Fibroblast of the aortic adventitia (primary cell): ENCODE measurements at places on chromosomes 3 and 15. TPM values are rescaled to one million over a fixed set of nuclear protein-coding genes. Genes with fewer than 3 reads are reported as not detected.

The PDE8A gene
- 20.6 and 26.2 TPM in 2 replicates for total RNA-seq

The GPR15 gene
- not detected in 2 replicates for total RNA-seq

The PPP4R2 gene
- 54.7 and 76.9 TPM in 2 replicates for total RNA-seq

The PFKFB4 gene
- 4.7 and 6.1 TPM in 2 replicates for total RNA-seq

The TLR9 gene
- total RNA-seq: not detected in 2 replicates

The PARP6 gene
- total RNA-seq: 28.7 and 41.7 TPM in 2 replicates

The ITIH4 gene
- 0.36 TPM in 1 of 2 replicates, not detected in the other for total RNA-seq

The XCR1 gene
- not detected in 2 replicates for total RNA-seq

The APOD gene
- 2.9 and 33.3 TPM in 2 replicates for total RNA-seq

The GUCA1C gene
- total RNA-seq: not detected in 2 replicates

The KLF15 gene
- 1.5 and 3.2 TPM in 2 replicates for total RNA-seq

The SYNM gene
- total RNA-seq: 3.4 and 6.2 TPM in 2 replicates
